Pulmonary artery endothelial cell (primary cell): ENCODE measurements at places on chromosomes 2 and 18. TPM values are rescaled to one million over a fixed set of nuclear protein-coding genes. Genes with fewer than 3 reads are reported as not detected.

ADGRF3 gene
- total RNA-seq, result 0.04 TPM in 1 of 2 replicates, not detected in the other

IL1R2 gene
- 0.13 TPM in 1 of 2 replicates, not detected in the other for total RNA-seq

CYS1 gene
- 0.04 and 0.07 TPM in 2 replicates for total RNA-seq

ASB18 gene
- total RNA-seq, result not detected in 2 replicates

REEP1 gene
- total RNA-seq, result 0.25 and 0.26 TPM in 2 replicates

L3MBTL4 gene
- under 0.01 and 0.04 TPM in 2 replicates for total RNA-seq

DNA sequence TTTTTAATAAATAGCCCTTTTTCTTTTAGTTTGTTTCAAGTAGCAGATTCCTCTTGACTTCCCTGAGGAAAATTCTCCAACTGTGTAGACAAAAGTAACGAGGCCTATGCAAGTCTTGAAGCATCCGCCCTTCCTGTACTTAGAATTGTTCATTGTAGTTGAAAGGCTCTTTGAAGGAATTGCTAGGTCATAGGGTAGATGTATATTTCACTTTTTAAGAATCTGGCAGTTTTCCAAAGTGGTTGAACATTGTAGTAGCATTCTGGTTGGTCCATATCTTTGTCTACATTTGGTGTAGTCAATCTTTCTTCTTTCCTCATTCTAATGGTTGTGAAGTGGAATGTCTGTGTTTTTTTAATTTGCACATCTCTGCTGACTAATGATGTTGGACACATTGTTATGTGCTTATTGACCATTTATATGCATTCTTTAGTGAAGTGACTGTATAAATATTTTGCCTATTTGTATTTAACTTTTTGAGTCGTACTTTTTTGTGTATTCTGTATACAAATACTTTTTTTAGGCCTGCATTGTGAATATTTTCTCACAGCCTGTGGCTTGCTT lies 5.6 kb upstream of the SERPINB11 start:
- DNase-seq, result no peak

- no peak for DNase-seq
Observed at GRCh38 chr2:201260302-201260800, at the start of gene CASP8. CASP8 (plus strand) TSS chr2:201260536; CDS start chr2:201266487, 5,951 bp downstream.
